NCI-H1092 treated with DMSO at 0.1 percent for 48 hours (cell line): ENCODE measurements at places on chromosomes 2 and 18.

GRCh38 chr2:233846387-233847247 is 7.7 kb downstream of the HJURP start:
- DNase-seq = no peak

DNA sequence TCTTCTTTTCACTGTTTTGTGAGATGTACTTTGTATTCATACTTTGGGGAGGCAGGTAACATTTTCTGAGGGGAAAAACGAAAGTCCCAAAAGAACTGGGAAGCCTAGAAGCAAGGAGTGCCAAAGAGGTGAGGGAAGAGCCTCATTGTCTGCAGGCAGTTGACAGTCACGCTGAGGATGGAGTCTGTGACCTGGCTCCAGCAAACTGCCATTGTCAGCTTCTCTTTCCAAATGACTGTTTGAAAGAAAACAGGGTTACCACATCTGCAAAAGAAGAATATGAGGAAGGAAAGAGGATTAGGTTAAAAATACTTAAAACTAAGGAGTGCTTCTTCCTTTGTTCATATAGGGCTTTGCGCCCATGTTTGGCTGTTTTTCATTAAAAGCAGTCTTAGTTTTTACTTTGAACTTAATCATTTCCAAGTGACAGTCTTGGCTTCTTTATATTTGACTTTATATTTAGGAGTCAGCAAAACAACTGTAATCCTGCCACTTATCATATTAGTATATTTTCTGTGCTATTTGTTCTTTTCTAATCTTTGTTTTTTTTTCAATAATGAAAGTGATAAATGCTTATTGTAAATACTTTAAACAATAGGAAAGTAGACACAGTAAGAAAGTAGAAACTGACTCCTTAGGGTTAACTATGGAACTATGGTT is 35.0 kb downstream of the CERS6 start:
- no peak for DNase-seq

GRCh38 chr2:30450025-30450424 is 3.0 kb downstream of the LCLAT1 start:
- DNase-seq = no peak

DNA sequence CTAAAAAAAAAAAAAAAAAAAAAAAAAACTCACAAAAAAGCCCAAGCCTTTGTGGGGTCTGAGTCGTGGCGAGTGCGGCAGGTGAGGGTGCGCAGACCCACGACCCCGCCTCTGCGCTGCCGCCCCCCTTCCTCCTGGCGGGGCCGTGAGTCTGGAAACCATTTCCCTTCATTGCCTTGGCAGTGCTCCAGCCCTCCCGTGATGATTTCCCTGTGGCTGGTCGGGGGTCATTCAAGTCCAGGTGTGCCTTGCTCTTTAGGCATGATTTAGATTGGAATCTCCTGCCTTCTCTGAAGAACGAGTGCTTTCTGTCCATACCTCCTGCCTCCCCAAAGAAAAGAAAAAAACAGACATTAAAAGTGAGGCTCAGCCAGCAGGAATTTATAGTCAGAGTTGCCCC is 161.8 kb downstream of the FAM210A start:
- no peak for DNase-seq

GRCh38 chr18:12882453-12883371 is 1.3 kb downstream of the PTPN2 start:
- DNase-seq = peak; percentile 5

- peak; percentile 89 for DNase-seq
Measured at GRCh38 chr2:165573534-165574461, 104.3 kb downstream of the CSRNP3 start.

- DNase-seq = no peak
Measured at GRCh38 chr2:206790311-206790935, 25.0 kb downstream of the FASTKD2 start.

DNA sequence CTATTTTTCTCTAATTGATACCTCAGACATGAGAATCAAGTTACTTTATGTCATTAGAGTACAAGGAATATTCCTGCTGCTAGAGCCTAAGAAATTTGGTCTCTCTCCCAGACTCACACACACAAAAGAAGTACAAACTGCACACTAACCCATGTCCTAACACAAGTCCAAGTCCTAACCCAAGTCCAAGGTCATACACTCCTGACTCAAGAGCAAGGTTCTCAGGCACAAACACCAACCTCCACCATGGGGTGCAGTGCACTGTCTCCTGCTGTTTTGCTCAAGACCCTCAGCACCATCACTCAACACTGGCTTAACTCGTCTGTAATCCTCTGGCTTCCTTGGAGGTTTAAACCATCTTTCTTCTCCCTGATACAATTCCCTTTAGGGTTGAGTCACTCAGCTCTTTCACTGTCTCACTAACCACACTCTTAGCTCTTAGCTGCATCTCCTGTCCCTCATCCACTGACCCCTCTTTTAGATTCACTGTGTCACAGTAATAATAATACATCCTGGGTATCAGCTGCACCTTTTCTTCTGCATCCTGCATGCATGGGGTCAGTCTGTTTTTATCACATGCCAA is 129.8 kb downstream of the BCL2L11 start:
- no peak for DNase-seq

GRCh38 chr18:80231151-80231550 is 16.2 kb downstream of the PARD6G start:
- no peak for DNase-seq

DNA sequence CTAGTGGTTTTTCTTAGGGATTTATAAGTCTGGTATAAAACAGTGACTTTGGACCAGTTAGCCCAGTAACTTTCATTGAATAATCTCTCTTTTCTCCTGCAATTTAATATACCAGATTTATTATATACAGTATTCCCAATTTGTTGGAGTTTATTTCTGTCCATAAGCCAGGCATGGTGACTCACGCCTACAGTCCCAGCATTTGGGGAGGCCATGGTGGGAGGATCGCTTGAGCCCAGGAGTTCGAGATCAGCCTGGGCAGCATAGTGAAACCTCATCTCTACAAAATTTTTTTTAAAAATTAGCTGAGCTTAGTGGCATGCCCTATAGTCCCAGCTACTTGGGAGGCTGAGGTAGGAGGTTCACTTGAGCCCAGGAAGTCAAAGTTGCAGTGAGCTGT is 26.7 kb downstream of the CNNM4 start:
- no peak for DNase-seq

DNA sequence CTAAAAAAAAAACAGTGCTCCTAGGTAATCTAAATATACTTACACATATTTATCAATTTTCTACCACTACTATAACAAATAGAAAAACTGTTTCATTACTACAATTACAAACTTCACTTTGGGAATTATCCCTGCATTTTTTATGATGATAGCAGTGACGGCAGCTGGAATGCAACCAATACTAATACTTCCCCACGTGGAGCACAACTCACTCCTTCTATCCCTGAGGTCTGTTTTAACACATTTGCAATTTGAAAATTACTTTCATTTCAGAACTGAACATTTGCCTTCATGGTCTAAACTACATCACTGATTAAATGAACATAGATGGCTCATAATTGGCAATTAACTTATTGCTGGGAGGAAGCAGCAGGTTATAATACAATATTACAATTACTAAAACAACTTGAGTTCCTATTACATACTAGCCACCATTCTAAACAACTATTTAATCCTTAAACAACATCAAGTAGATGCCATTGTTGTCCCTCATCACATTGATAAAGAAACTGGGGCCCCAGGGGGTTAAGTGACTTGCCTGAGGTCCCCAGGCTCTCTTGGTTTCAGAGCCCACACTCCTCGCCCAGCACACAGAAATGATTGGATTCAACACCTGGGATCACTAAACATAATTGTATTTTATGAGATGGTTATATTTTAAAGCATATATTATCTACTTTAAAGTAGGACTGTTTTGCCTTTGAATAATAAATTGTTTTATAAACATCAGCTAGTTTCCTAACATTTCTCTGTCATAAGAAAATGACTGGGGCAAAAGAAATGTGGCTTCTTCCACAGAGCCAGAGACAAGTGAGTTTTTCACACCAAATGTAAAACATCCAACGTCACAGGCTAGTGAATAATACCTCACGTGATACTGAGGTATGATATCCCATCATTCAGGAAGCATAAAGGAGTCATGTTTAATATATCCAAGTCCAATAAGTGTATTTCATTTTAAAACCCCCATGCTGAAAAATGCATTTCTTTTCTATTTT is 6.2 kb downstream of the COLEC12 start:
- no peak for DNase-seq

DNA sequence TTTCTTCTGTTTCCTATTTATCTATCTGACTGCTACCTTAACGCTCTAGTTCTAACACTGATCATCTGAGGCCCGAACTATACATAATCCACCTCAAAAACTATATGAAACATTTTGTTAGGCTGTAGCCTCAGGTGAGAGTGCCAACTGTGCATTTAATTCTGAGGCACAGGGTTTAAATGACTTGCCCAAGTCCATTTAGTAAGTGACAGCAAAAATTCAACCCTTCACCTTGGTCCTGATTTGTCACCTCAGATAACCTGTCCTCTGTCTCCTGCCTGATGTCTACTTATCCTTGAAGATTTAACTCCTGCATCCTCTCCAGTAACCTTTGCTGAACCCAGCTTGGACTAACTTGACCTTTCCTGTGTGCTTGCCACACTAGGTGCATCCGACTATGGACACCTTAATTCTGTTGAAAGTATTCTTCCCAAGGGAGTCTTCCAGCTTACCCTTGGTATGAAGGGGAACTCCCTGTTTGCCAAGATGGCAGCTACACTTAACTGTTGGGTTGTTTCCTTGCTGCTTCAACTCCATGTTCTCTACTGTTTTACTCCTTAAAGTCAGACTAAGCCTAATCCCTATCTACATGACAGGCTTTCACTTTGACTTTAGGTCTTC is 23.5 kb downstream of the CD302 start:
- DNase-seq = no peak

GRCh38 chr18:36075862-36076587 is 8.7 kb upstream of the RPRD1A start:
- DNase-seq = no peak

GRCh38 chr18:8990276-8991031 is 112.0 kb upstream of the NDUFV2 start:
- no peak for DNase-seq

DNA sequence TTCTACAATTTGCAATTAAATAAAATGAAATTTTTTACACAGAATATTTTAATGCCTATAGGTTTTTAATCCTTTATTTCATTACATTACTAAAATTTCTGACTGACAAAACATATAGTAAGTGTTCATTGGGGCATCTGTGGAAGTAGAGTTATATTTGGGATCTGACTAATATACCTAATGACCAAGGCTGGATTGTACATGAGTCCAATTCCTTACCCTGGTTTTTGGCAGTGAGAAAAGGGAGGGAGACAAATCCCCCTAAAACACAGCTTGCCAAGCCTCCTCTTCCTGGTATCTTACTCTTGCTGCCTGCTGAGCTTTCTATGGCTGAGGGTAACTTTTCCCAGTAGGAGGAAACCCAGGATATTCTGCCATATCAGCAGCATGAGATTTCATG is 149.4 kb upstream of the CDH20 start:
- DNase-seq = no peak

DNA sequence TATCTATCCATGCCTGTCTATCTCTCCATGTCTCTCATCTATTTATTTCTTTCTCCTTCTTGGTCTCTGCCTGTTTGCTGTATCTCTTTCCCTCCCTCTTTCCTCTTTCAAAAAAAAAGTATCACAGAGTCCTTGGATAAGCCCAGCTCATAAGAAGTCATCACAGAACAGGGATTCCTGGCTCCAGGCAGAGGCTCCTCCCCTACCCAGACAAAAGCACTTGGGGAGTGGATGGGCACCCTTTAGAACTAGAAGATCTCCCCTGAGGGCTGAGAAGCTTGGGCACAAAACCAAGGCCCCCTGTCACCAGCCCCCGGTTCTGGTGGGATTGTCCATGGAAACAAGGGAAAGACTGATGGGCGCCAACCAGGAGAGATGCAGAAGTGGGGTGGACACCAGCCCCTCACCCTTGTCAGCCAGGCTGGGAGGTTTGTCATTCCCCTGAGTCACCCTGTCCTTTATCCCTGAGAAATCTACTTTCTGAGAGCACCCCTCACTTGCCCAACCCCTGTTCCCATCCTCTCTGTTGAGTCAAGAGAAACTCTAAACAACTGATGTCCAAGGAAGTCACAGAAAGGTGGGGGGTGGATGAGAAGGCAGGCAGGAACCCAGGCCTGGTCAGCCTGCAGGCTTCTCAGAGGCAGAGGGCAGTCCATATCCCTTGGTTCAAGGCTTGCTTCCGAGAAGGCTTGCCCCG is 127.1 kb downstream of the TNS1 start:
- no peak for DNase-seq

GRCh38 chr2:176491172-176491904 is 222.1 kb downstream of the MTX2 start:
- no peak for DNase-seq

DNA sequence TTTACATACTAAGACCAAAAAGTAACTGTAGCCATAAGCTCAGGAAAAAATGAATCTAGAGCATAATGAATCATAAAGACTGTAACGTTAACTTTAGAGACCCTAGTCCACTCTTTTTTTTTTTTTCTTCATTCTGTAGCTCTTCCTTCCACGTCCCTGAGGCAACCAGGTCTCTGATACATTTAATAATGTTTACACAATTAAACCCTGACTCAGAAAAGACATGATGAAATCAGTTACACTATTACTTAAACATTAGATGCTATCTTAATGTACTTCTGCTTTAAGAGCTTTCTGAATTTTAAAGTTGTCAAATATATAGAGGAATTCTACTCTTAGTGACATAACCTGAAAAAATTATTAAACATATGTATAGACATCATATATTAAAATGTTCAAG is 1121.5 kb upstream of the DDX18 start:
- DNase-seq = no peak

- no peak for DNase-seq
Measured at GRCh38 chr2:16185801-16186272, 245.5 kb downstream of the MYCN start.

DNA sequence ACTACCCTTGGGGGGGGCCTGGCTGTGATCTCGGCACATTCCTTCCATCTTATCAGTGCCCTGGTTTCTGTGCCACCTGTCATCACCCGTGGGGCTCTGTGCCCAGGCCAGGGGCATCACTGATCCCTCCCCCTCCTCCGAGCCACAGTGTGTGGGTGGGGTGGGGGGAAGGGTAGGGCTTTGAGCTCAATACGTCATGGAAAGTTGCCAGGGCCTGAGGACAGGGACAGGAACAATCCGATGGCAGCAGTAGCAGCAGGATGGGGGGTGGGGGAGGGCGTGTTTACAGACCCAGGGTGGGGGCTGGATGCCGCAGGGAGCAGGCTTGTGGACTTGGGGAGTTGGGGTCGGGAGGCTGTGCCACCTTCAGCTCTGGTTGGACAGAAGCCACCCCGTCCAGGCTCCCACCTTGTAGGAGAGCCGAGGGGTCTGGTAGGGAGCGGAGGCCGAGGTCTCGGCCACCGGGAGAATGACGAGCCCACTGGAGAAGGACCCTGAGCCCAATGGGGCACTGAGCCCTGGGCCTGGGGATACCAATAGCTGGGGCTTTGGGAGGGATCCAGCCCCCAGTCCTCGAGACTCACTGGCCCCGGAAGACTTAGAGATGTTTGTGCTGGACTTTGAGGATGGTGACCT is 3.5 kb downstream of the SLC4A3 start:
- no peak for DNase-seq

- no peak for DNase-seq
Measured at GRCh38 chr18:71028285-71028762, 739.5 kb downstream of the SOCS6 start.

GRCh38 chr2:96097951-96098823 is 18.2 kb downstream of the ADRA2B start:
- DNase-seq = no peak
